ENCODE measurements at places on chromosomes 3 and 15.

DNA sequence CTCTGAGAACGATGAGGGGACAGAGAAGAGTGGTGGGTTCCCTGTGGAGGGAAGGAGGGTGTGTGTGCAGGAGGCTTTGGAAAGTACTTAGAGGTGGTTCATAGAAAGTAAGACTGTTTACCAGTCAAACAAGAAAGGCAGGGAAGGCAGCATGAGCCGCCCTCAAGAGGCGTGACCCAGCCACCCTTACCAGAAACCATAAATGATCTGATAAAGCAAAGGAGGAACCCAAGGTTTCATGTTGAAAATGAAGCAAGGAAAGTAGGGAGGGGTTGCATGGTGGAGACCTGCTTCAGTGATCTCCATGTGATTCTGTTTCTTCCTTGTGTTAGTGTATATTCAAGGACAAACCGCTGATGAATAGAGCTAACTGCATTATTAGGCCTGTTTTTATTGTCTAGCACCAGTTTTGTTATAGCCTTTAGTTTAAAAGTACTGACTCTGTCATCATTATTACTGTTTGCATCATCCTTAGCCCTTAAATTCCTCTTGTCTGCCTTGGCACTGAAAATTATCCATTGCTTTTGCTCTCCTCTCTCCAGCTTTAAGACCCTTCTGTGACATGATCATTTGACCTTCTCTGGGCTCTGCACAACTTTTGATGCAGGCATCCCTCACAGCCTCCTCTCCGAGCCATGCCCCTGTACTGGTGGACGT lies 96.1 kb downstream of the STAC start:
- no peak for ATAC-seq

- ATAC-seq, result no peak
Measured at GRCh38 chr3:164851905-164852304, 226.4 kb downstream of the SI start.

GRCh38 chr15:43126356-43126755 lies 7.0 kb upstream of the TMEM62 start:
- ATAC-seq, result no peak

GRCh38 chr3:85853805-85854204 lies 895.0 kb downstream of the CADM2 start:
- ATAC-seq, result no peak

DNA sequence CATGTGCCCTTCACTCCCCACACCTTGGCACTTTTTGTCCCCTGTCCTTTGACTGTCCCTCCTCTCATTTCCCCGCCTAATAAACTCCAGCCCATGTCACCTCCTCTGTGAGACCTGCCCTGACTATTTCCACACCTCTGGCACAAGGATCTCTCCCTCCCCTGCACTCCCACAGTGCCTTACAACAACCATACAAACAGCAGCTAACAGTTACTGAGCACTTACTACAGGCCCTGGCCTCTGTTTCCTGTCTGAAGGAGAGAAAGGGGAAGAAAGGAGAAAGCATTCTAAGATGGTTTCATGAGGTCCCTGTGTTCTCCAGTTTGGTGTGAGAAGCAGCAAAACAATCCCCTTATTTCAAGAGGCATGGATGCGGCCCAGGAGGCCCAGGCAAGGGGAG lies 20.0 kb upstream of the TRH start:
- no peak for ATAC-seq

DNA sequence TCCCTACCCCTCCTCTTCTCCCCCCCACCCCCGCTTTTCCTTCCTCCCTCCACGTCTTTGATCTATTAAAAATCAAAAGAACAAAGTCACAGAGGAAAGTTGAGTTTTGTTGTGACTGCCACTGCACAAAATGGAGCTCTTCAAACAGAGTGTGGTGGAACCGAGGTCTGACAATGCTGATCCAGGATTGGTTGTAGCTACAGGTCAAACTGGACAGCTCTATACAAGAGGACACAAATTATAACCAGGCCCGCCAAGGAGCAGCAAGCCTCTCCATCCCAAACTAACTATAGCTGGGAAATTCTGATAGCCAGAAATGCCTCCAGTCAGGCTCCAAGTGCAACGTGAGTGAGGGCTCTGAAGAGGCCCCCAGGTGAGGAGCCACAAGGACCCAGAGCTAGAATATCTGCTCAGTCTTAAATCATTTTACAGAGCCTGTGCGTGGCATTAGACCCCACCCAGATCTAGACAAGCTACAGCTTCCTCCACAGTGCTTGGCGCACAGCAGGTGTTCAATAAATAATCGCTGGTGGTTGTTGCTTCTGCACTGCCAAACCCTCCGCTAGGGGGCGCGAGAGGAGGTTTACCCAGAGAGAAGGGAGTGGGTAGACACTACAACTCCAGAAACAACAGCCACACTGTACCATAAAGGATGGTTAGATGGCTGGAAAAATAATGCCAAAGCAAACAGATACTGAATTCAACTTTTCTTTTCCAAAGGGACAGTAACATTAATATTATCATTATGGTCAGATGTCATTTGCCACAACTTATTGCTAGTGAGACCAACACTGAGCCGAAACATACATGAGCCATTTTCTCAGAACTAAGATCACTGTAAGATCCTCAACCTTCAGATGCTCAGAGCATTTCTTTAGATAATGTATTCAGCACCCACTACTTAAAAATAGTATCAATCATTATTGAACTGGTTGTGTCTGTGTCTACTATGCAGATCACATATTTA lies 44.6 kb downstream of the ZIC4 start:
- no peak for ATAC-seq

- ATAC-seq, result no peak
Measured at GRCh38 chr3:191240486-191240885, 41.4 kb downstream of the OSTN start.

DNA sequence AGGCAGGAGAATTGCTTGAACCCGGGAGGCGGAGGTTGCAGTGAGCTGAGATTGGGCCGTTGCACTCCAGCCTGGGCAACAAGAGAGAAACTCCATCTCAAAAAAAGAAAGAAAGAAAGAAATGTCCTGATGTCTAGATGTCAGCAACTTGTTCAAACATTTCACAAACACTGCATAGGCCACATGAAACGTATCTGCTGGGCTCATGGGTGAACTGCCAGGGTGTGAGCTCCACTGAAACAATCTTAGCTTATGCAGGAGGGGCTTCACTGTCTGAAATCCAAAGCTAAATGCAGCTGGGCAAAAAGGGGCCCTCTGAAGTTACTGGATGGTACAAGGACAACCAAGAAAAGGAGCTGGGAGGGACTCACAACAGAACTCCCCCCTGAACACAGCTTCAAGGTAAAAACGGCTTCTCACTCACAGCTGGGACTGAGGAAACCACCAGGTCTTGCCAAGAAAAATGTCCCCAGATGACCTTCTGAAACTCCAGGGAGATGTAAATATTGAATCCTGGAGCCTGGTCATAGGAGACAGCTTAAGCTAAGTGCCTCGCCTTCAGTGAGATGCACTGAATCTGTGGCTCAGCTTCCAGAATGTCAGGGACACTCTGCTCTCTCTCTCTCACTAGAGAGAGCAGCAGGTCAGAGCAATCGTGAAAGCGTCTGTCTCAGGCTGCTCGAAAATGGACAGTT lies 31.9 kb downstream of the SEC61A1 start:
- no peak for ATAC-seq

- no peak for ATAC-seq
Measured at GRCh38 chr3:187385296-187385695, 17.1 kb downstream of the RTP4 start.

GRCh38 chr3:141465221-141465620 lies 21.6 kb upstream of the RASA2 start:
- ATAC-seq, result no peak

DNA sequence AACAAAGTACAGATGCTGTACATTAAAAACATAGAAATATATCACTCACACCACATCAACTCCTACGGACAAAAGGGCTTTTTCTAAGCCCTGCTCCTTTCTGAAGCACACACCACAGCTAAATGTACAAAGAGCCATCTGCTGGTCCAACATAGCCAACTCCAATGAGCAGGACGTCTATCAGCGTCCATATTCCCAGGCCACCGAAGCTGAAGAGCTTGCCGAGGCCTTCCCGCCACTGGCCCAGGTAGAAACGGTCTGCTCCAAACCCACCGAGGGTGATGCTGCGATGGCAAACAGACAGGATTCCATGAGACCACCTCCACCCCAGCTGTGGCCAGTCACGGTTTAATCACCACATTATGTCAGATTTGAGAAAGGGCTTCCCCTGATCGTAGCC lies 9.8 kb downstream of the TM2D3 start:
- no peak for ATAC-seq

DNA sequence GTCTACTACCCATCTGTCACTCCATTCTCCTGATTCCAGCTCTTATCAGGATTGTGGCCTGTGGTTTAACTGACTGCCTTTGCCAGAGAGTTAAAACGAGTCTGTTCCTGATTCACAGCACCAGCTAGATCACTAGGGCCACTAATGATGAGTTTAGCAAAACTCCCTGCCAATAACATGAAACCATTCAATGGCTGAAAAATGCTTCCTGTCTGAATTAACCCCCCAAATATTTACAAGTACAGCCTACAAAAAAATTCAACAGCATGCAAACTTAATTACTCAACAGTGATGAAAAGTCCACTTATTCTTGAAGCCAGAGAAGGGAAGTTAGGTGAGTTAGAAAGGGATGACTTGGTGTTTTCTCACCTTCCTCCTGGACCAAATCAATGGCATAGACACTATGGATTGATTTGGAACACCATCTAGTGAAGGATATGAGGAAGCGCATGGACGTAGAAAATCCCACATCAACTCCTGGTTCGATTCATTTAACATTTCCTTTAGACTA lies 141.4 kb downstream of the TGFBR2 start:
- no peak for ATAC-seq

DNA sequence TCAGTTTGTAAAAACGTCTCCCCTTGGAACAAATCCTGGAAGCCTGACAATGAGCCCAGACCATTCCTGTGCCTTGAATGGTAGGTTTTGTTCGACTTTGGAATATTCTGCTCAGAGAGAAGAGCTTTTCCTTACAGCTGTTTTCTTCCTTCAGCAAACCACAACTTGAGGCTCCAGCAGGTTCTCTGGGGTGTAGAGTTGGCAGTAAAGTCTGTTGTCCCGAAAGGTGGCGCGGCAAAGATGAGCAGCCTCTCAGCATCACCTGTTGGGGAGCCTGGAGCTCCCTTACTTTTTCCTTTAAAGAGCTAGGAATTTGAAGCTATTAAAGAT lies 65.4 kb downstream of the BOC start:
- ATAC-seq, result no peak

DNA sequence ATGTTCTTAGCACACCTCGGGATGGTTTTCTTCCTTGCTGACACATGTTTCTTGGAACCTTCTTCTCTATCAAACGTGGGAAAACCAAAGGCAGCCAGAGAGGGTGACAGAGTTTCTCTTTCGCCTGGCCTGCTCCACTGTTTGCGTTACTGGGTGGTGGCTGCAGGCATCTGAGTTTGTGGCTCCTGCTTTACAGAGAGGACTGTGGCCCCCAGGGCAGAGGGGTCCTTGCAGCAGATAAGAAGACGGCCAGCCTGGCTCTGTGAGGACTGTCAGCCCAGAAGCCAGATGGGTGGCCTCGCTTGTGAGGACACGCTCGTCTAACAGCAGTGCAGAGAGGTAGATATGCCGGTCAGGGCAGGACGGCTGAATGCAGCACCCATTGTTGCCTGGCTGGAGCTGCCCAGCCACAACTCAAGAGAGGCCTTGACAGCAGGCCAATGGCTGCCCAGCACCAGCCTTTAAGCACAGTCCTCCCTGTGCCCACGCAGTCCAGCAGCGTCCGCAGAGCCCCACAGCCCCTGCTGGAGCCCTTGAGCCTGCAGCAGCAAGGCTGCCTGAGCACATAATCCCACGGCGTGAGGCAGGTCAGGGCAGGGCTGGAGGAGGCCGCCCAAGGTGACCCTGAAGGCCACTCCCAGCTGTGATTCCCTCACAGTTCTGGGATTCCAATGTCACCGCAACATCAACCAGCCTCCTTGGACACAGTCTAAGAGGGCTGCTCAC lies 15.0 kb upstream of the SPTBN5 start:
- no peak for ATAC-seq

DNA sequence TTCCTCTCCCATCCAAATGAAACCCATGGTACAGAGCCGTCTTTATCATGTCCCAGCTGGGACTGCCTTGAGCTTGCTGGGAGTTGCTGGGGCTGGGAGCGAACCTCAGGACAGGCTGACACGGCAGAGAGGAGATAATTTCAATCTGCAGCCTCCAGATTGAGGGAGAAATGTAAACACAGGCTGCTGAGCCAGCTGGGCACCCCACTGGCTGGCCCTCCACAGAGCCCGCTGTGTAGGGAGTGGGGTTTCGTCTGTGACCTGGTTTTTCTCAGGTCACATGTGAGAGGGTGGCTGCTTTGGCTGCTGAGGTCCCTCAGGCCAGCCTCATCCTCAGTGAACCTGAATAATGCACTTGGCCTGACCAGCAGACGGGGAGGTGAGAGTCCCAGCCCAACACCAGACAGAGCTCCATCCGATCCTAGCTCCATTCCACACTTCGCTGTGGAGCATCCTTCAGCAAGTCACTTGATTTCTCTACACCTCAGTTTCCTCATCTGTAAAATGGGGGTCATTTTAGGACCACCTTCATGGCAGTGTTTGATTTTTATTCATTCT lies 121.6 kb upstream of the MRPS22 start:
- no peak for ATAC-seq

- no peak for ATAC-seq
Measured at GRCh38 chr3:89419647-89420241, 312.3 kb downstream of the EPHA3 start.
